CD8-positive, alpha-beta memory T cell (primary cell): ENCODE measurements at places on chromosomes 5 and 9. TPM values are rescaled to one million over a fixed set of nuclear protein-coding genes. Genes with fewer than 3 reads are reported as not detected.

The FAM81B gene
- total RNA-seq = not detected

- H3K27ac ChIP-seq = no peak within 1 kb of the TSS
- no peaks in the 10 kb centered on the region for H3K36me3 ChIP-seq
- H3K4me3 ChIP-seq = no peak within 1 kb of the TSS
- DNase-seq = no peak
- H3K27me3 ChIP-seq = no peaks in the 10 kb centered on the region
These were observed at the start of gene CAVIN4 for GRCh38 chr9:100577776-100578448. CAVIN4 (plus strand) TSS chr9:100578079; CDS start chr9:100578144, 65 bp downstream.

DNA sequence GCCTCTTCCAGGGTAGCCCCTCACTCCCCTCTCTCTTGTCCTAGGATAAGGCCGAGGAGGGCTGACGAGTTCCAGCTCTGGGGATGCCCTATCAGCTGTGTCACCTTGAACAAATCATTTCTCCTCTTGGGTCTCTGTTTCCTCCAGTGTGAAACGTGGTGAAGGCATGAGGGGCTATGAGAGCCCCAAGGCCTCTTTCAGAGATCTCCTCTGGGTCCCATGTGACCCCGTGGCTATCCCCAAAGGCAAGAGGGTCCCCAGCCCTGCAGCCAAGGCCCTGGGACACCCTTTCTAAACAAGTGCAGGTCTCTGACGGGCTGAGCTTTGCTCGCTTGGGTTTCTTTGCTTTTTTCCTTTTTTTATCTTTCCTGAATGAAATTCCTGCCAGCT lies 25.5 kb upstream of the SPTLC1 start:
- DNase-seq = no peak
- peaks cover 9% of the 10 kb centered on the region for H3K4me1 ChIP-seq
- H3K36me3 ChIP-seq = no peaks in the 10 kb centered on the region

GRCh38 chr5:178113841-178114324 lies 551 bp downstream of the N4BP3 start:
- peak overlapping the region; percentile 64 for H3K4me3 ChIP-seq
- H3K27ac ChIP-seq = peak overlapping the region; percentile 16
- peak; percentile 27 for DNase-seq
- H3K27me3 ChIP-seq = no peaks in the 10 kb centered on the region
- H3K4me1 ChIP-seq = peaks cover 51% of the 10 kb centered on the region
- H3K36me3 ChIP-seq = no peaks in the 10 kb centered on the region

GRCh38 chr5:98796197-98796972 lies 22.9 kb downstream of the RGMB start:
- H3K27ac ChIP-seq = no peak overlapping the region
- peak; percentile 54 for DNase-seq
- H3K4me3 ChIP-seq = no peak overlapping the region
- no peaks in the 10 kb centered on the region for H3K4me1 ChIP-seq
- no peaks in the 10 kb centered on the region for H3K27me3 ChIP-seq

- H3K36me3 ChIP-seq = no peaks in the 10 kb centered on the region
- H3K4me3 ChIP-seq = no peak overlapping the region
- no peaks in the 10 kb centered on the region for H3K4me1 ChIP-seq
- DNase-seq = no peak
- H3K27ac ChIP-seq = no peak overlapping the region
These were observed 30.4 kb upstream of the NOTCH1 start for GRCh38 chr9:136576269-136576626.

The GCNT1 gene
- 14.8 TPM for total RNA-seq

DNA sequence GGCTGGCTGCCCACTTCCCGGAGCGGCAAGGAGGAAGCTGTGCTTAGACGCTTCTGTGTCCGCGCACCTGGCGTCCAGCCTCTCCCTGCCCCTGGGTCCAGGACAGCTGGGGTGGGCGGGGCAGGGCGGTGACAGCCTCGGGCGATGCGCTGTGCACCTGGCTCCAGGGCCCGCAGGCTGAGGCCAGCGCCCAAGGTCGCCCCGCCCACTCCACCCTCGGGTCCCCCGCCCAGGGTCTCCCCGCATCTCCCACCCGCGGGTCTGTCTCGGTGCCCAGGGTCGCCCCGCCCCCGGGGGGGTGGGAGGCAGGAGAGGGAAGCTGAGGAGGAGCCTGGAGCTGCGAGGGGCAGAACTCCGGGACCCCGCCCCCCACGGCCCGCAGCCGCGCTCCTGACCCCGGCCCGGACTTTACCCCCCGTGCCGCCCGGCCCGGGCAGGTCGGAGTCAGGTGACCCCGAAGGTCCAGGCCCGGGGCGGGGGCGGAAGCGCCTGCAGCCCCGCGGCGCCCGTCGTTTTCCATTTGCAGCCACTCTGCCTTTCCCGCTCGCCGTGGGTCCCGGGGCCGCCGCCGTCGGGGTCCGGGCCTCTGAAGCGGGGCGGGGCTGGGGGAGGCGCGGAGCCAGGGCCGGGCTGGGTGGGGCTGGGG lies at the start of gene ENTPD8:
Gene ENTPD8 (minus strand): TSS at position 69 of the 646 bp plus-strand sequence. CDS start 3,072 bp downstream, outside the sequence.
- H3K27ac ChIP-seq = no peak within 1 kb of the TSS
- no peaks in the 10 kb centered on the region for H3K27me3 ChIP-seq
- H3K36me3 ChIP-seq = no peaks in the 10 kb centered on the region
- DNase-seq = peak; percentile 45

- no peak overlapping the region for H3K4me3 ChIP-seq
- H3K36me3 ChIP-seq = no peaks in the 10 kb centered on the region
- no peaks in the 10 kb centered on the region for H3K27me3 ChIP-seq
- no peak for DNase-seq
These were observed 83.1 kb downstream of the ADAMTS12 start for GRCh38 chr5:33808699-33809098.

The GPR150 gene
- total RNA-seq = 0.26 TPM

GRCh38 chr9:16386007-16386826 lies 484.3 kb downstream of the BNC2 start:
- no peak overlapping the region for H3K4me3 ChIP-seq
- no peak for DNase-seq
- H3K27ac ChIP-seq = no peak overlapping the region
- H3K27me3 ChIP-seq = no peaks in the 10 kb centered on the region
- H3K4me1 ChIP-seq = no peaks in the 10 kb centered on the region

The LYRM7 gene
- 24.1 TPM for total RNA-seq

DNA sequence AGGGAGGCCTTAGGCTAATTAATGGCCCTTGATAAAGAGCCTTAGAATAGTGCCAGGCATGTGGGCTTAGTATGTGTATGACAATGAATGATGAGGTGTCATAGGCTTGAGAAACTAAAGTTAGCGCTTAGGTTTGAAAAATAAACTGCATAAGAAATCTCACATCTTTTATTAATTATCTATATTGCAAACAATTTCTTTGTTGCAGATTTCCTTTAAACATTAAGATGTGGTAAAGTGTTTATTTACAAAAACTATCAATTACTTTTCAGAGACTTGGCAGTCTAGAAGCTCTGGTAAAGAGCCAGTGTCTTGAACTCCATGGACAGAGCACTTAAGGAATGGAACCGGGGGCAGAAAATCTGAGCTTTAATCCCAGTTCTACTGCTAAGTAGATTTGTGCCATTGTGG lies 23.1 kb downstream of the MAP1B start:
- no peaks in the 10 kb centered on the region for H3K4me1 ChIP-seq
- no peak overlapping the region for H3K4me3 ChIP-seq
- no peaks in the 10 kb centered on the region for H3K36me3 ChIP-seq

- no peak for DNase-seq
- no peaks in the 10 kb centered on the region for H3K27me3 ChIP-seq
- H3K27ac ChIP-seq = no peak overlapping the region
- no peaks in the 10 kb centered on the region for H3K36me3 ChIP-seq
- H3K4me1 ChIP-seq = no peaks in the 10 kb centered on the region
- no peak overlapping the region for H3K4me3 ChIP-seq
These were observed 102.1 kb upstream of the RANBP3L start for GRCh38 chr5:36403632-36404311.
